CD4-positive, alpha-beta T cell treated with Interleukin-17A for 4 hours (primary cell): ENCODE measurements at places on chromosomes 16 and 17.

DNA sequence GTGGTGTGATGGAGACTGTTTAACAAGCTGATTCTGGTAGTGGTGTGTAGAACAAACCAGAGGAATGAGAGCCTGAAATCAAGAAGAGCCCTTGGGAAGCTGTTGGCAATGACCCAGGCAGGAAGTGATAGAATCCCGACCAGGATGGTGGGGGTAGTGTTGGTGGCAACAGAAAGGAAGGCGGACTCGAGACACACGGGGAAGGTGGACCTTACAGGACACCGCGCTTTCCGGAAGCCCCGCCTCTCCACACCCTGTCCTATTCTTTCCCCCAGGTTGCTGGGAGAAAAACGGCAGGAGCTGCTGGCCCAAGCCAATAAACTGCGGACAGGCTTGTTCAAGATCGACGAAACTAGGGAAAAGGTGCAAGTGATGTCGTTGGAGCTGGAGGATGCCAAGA, 30.0 kb upstream of the KDM6B start:
- DNase-seq, result no peak

DNA sequence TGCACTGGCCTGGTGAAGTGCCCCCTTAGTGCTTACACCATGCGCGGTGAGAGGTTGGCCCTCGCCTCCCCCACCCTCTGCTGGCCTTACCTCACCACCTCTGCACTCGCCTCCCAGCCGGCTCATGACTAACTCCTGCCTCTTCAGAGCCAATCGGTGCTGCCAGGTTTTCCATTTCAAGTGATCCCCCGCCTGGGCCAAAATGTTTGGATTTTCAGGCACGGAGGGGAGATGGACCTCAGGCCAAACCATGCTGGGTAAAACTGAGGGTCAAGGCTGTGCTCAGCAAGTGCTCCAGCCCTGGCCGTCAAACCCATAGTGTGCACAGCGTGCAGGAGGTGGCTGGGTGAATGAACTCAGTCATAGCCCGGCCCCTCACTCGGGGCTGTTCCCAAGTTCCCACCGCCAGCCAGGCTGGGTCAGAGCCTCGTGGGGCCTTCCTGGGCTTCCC, 175.4 kb downstream of the SEC14L1 start:
- no peak for DNase-seq

- no peak for DNase-seq
These were observed 49.6 kb downstream of the C16orf95 start for GRCh38 chr16:87267566-87267965.

GRCh38 chr16:65967376-65967775, 399.1 kb upstream of the CDH5 start:
- DNase-seq, result no peak

- DNase-seq, result no peak
These were observed 286.7 kb downstream of the SEC14L1 start for GRCh38 chr17:77427391-77427991.

GRCh38 chr17:48412841-48413240, 17.2 kb downstream of the SKAP1 start:
- DNase-seq, result no peak

GRCh38 chr16:74903120-74903519, 81.8 kb downstream of the WDR59 start:
- no peak for DNase-seq

GRCh38 chr16:85984947-85985451, 86.0 kb downstream of the IRF8 start:
- DNase-seq, result no peak

DNA sequence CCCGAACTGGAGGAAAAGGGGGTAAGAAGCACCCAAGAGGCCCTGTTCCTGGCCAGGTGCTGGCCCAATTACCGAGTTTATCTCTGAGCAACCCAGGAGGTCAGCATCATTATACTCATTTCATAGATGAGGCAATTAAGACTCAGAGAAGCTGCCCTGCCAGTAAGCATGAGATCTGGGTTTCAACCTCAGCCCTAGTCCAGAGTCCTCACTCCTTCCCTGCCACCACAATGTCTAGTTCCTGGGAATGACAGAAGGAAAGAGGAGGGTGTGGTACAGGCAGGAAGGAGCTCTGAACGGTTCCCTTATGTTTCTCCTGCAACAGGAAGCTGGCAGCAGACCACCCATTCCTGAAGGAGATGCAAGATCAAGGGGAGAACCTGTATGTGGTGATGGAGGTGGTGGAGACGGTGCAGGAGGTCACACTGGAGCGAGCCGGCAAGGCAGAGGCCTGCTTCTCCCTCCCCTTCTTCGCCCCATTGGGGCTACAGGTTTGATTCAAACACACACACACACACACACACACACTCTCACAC, 7.4 kb downstream of the GSDMA start:
- no peak for DNase-seq

GRCh38 chr16:75452464-75453190, 11.9 kb downstream of the TMEM170A start:
- DNase-seq, result no peak

- DNase-seq, result no peak
These were observed 561 bp downstream of the CCDC47 start for GRCh38 chr17:63772801-63773271.

- DNase-seq, result peak; percentile 53
These were observed 6.3 kb downstream of the C17orf50 start for GRCh38 chr17:35766903-35767510.

DNA sequence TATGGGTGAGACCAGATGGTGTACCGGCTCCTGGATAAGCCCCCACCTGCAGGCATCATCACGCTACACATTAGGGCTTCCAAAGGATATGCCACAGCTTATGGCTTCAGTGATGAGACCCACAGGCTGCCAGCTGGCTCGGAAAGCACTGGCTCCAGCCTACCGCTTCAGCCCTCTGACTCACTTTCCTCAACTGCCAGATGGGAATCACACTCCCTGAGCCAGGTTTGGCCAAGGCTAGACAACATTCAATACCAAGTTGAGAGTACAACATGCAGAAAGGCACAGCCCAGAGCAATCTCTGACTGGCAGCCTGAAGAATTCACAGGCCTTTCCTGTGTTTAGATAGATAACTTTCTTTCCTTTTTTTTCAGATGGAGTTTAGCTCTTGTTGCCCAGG, 10.3 kb downstream of the CENPV start:
- DNase-seq, result no peak

- DNase-seq, result no peak
These were observed 45.7 kb upstream of the KPNB1 start for GRCh38 chr17:47603830-47604597.

GRCh38 chr16:68328151-68328859, 17.5 kb downstream of the PRMT7 start:
- DNase-seq, result peak; percentile 83

DNA sequence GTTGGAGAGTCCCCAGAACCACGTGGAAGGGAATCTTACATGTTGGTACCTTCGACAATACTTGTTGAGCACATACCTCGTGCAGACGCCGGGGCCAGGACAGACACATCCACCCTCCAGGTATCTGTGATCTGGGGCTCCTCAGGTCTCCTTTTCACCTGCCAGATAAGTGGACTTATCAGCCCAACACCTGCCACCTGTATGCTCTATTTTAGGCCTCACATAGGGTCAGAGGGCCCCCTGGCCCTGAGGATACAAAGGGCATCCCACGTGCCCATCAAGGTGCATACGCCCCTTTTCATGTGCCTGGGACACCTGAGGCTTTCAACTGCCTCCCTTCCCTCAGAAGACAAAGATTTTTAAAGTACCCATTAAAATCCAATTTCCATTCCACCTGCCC, 212.7 kb downstream of the MRTFB start:
- no peak for DNase-seq

DNA sequence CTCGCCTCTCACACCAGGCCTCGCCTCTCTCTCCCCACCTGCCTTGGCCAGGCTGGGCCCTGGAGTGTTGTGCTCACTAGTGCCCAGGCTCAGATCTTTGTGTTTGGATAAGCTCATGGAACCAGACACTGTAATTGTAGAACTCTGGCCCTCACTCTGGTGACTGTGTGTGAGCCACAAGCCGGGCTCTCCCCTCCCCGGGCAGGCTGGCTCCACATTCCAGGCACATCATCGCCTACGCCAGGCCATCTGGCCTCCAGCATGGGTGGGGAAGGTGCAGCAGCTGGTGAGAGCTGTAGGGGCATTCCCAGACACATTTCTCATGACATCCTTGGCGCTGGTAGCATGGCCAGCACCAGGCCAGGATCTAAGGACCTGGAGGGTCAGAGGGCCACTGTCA, 202.3 kb downstream of the RAB11FIP4 start:
- DNase-seq, result no peak

GRCh38 chr17:58337210-58337599, 8.6 kb upstream of the TSPOAP1 start:
- peak; percentile 77 for DNase-seq

- no peak for DNase-seq
These were observed 8.9 kb downstream of the CTRL start for GRCh38 chr16:67922740-67923139.

DNA sequence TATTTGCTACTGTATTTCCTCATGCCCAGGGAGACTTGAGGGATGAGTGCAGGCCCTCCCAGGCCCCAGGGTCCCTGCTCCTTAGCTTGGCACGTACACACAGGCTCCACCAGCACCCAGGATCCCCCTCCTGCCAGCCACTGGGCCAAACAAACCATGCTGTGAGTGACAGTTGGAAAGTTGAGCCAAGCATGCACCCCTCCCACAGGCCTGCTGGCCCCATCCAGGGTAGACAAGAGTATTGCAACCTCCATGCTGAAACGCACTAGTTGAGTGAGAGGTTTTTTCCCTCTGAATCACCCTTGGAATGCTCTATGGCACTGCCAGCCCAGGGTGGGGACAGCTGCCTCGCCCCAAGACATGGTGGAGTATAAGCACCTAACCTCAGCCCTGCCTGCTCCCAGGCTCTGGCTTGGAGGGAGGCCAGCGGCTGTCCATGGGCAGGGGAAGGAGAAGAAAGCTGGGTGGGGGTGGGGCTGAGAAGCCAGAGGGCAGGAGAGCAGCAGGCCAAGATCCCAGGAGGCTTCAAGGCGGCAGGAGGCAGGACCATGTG, 49.6 kb downstream of the PITPNM3 start:
- no peak for DNase-seq

GRCh38 chr16:51924744-51925143, 622.2 kb downstream of the TOX3 start:
- no peak for DNase-seq

- DNase-seq, result no peak
These were observed 21.4 kb downstream of the PECAM1 start for GRCh38 chr17:64369007-64369893.

DNA sequence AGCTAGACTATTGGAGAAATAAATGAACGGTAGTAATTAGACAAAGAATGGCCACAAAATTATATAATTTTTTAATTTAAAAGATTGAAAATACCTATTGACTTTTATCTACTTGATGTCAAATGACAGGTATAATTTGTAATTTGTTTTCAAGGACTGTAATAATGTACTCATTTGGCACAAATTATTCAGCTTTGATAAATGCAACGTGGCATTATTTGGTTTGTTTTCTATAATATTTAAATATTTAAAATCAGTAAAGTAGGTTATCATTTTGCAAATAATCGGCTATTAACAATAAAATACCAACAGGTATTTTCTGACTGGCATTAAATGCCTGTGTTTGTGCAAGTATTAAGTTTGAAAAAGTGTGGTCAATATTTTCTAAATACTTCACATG, 60.6 kb downstream of the CDH11 start:
- no peak for DNase-seq

DNA sequence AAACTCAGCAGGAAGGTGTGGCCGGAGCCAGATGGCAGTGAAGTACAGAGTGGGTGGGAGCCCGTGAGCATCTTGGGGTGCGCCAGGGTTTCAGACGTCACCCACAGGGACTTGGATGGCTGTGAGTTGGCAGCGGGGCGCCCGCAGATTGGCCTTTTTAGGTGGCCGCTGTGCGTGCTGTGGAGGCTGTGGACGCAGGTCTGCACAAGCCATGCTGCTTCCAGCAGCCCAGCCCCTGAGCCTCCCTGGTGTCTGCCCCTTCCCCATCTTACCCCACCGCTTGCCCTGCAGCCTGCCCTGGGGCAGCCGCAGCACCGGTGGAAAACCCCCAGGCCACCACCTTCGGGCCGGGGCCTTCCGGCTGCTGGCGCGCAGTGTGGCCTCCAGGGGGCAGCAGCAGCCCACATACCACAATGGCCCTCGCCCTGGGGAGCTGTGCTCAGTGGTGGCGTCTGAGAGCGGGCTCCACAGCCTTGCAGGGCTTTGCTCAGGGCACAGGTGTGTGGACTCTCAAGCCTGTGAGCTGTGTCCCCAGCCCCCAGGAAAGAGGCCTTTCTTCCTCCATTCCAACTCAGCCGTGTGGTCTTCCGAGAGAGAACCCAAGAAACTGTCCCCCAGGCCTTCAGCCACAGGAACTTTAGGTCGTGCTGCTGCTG, 11.8 kb downstream of the ENDOV start:
- peak; percentile 89 for DNase-seq

DNA sequence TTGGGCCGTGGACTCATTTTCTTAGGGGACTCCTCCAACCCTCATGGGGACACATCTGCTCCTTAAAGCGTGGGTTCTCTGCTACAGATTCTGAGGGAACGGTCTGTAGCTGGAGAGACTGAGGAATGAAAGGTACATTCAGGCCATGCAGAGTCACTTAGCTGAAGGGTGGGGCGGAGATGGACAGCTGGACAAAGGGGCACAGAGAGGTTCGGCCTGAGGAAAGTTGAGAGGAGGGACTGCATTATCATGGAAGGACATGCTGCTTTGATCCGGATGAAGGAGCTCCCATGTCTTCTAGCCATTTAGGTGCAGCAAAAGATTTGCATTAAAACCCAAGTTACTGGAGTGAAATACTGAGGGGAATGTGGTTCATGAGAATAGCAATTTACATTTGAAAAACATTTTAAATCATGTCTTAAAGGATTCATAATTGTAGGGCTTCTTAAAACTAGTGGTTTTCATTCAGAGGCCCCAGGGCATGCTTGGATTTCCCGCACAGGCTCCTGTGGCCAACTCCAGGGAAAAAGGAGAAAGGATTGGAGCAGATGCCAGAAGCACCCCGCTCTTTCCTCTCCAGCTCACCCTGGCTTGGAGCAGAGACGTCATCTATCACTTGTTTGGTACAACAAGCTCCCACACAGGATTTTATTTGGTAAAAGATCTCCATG, 54.2 kb downstream of the CDRT4 start:
- no peak for DNase-seq

GRCh38 chr16:71338193-71338592, 20.3 kb upstream of the CALB2 start:
- no peak for DNase-seq

DNA sequence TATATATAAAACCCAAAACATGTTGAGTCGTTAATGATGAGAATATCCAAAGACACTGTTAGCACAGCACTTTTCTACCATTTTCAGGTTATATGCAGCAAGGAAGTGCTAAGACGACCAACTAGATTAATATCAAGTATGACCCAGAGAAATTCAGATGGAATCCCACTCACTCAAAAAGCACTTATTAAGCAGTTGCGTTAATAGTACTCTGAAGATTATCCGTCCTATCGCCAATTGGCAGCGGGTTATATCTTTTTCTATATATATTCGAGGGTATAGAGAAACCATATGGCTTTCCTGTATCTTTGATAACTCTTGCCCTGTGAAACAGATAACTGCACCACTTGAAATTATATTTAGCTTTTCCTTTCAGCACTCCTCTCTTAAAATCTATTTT, 1.1 kb downstream of the CRLF3 start:
- no peak for DNase-seq

GRCh38 chr16:23566724-23567123, 9.2 kb downstream of the UBFD1 start:
- no peak for DNase-seq
